ENCODE measurements at places on chromosomes 13 and 19. TPM values are rescaled to one million over a fixed set of nuclear protein-coding genes. Genes with fewer than 3 reads are reported as not detected.

GRCh38 chr19:16584248-16585093 is 12.3 kb upstream of the SLC35E1 start:
- peak overlapping the region; percentile 52 for H3K4me3 ChIP-seq
- no peaks in the 10 kb centered on the region for H3K27me3 ChIP-seq
- peak; percentile 99 for DNase-seq

Gene MBD3L2
- not detected for total RNA-seq

Gene PSG2
- not detected for total RNA-seq

- peaks cover 83% of the 10 kb centered on the region for H3K36me3 ChIP-seq
- DNase-seq, result no peak
- no peak overlapping the region for H3K27ac ChIP-seq
- H3K4me1 ChIP-seq, result no peaks in the 10 kb centered on the region
- H3K27me3 ChIP-seq, result no peaks in the 10 kb centered on the region
These were observed 33.6 kb upstream of the EPHX3 start for GRCh38 chr19:15265850-15266248.

- H3K4me1 ChIP-seq, result peaks cover 12% of the 10 kb centered on the region
- H3K4me3 ChIP-seq, result no peak overlapping the region
- H3K27me3 ChIP-seq, result peaks cover 15% of the 10 kb centered on the region
- H3K36me3 ChIP-seq, result no peaks in the 10 kb centered on the region
- DNase-seq, result no peak
These were observed 11.9 kb downstream of the GADD45B start for GRCh38 chr19:2487842-2488241.

Gene LILRA1
- not detected for total RNA-seq

Gene SLC25A41
- not detected for total RNA-seq

DNA sequence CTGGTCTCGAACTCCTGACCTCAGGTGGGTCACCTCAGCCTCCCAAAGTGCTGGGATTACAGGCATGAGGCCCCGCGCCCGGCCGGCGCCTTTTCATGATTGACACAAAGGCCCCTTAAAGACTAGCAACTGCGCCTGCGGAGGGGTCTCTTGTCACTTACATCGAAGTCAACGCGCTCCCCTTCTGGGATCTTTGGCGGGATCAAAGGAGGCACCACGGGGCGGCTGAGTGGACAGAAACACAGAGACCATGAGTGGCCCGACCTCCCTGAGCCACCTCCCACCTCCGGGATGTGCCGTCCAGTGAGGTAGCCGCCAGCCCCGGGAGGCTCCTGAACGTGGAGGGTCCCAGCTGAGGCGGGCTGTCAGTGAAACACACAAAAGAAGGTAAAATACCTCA is 7.3 kb downstream of the TNNT1 start:
- no peak overlapping the region for H3K4me3 ChIP-seq
- peaks cover 3% of the 10 kb centered on the region for H3K4me1 ChIP-seq
- no peak for DNase-seq
- H3K27me3 ChIP-seq, result peaks cover 18% of the 10 kb centered on the region

- peak overlapping the region; percentile 73 for H3K4me3 ChIP-seq
- no peaks in the 10 kb centered on the region for H3K36me3 ChIP-seq
- H3K4me1 ChIP-seq, result peaks cover 25% of the 10 kb centered on the region
- DNase-seq, result peak; percentile 67
- no peaks in the 10 kb centered on the region for H3K27me3 ChIP-seq
These were observed 2.4 kb downstream of the GADD45B start for GRCh38 chr19:2478278-2478755.

GRCh38 chr19:55098716-55099556 is 18.5 kb downstream of the PPP1R12C start:
- no peaks in the 10 kb centered on the region for H3K4me1 ChIP-seq
- no peak overlapping the region for H3K27ac ChIP-seq
- peaks cover 24% of the 10 kb centered on the region for H3K36me3 ChIP-seq
- H3K27me3 ChIP-seq, result no peaks in the 10 kb centered on the region
- DNase-seq, result no peak

DNA sequence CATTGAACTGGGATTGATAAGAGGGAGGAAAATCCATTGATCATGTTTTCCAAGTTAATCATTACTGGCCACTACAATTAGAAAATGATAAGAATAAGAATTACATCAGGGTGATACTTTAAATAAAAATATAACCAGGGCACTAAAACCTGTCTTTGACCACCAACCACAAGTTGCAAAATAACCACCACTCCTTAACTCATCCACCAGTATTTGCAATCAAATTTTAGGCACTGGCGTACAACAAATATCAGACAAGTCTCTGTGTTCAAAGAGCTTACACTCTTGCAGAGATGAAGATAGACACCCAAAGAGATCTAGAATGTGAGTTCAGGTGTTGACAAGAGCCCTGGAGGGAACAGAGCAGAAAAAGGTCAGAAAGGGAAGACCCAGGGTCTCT is 514 bp downstream of the CEACAM3 start:
- no peak for DNase-seq
- H3K4me1 ChIP-seq, result no peaks in the 10 kb centered on the region
- no peak overlapping the region for H3K27ac ChIP-seq
- H3K27me3 ChIP-seq, result no peaks in the 10 kb centered on the region

DNA sequence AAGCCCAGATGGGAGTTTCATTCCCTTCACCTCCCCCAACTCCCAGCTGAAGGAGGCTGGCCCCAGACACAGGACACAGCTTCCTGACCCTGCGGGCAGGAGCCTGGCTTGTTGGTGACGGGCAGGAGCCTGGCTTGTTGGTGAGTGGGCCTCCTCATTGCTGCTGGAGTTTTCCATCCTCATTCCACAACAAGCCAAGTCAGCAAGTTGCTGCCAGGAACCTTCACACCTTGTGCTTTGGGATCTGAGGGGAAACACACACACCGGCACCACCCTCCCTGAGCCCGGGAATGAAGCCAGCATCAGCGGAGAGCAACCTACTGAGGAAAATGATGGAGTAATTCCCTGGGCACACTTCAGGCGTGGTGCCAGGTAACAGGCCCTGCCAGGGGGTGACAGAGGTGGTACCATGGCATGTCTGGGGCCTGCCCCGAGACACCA is 74.9 kb downstream of the ALOX5AP start:
- no peak overlapping the region for H3K27ac ChIP-seq
- no peak overlapping the region for H3K4me3 ChIP-seq
- DNase-seq, result no peak

Gene C1QTNF9
- total RNA-seq, result not detected

- peak overlapping the region; percentile 65 for H3K4me3 ChIP-seq
- DNase-seq, result no peak
- no peaks in the 10 kb centered on the region for H3K27me3 ChIP-seq
- peaks cover 56% of the 10 kb centered on the region for H3K4me1 ChIP-seq
- peak overlapping the region; percentile 72 for H3K27ac ChIP-seq
- no peaks in the 10 kb centered on the region for H3K36me3 ChIP-seq
These were observed 5.6 kb upstream of the TM9SF2 start for GRCh38 chr13:99495466-99496183.

Gene PRKCG
- not detected for total RNA-seq

- H3K4me3 ChIP-seq, result peak within 1 kb of the TSS; percentile 63
- H3K4me1 ChIP-seq, result peaks cover 43% of the 10 kb centered on the region
- DNase-seq, result no peak
- H3K27ac ChIP-seq, result peak within 1 kb of the TSS; percentile 95
These were observed at the start of gene USP12 for GRCh38 chr13:27171244-27171826. TSS of gene USP12 (minus strand) at chr13:27171811. CDS start at chr13:27171639, 172 bp downstream.

GRCh38 chr19:39150807-39151600 is 25.4 kb downstream of the PAK4 start:
- no peaks in the 10 kb centered on the region for H3K36me3 ChIP-seq
- H3K4me1 ChIP-seq, result no peaks in the 10 kb centered on the region
- no peaks in the 10 kb centered on the region for H3K27me3 ChIP-seq
- no peak for DNase-seq

DNA sequence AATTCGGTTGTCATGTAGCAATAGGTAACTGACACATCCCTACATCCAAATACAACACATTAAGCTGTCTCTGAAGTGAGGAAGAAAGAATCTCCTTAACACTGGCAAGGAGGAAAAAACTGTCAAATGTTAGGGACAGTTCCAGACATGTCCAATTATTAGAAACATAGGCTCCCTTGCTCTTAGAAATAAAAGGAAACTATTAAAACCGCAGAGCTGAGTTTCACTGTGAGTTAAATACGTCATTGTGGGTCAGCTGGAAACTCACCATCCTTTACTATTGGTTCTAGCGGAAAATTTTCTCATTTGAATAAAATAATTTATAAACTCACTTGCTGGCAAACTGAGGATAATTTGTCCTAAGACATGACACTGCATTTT is 40.7 kb downstream of the STARD13 start:
- no peak overlapping the region for H3K27ac ChIP-seq
- H3K36me3 ChIP-seq, result no peaks in the 10 kb centered on the region
- no peak overlapping the region for H3K4me3 ChIP-seq
- H3K4me1 ChIP-seq, result no peaks in the 10 kb centered on the region
- no peaks in the 10 kb centered on the region for H3K27me3 ChIP-seq

- no peaks in the 10 kb centered on the region for H3K36me3 ChIP-seq
- H3K4me1 ChIP-seq, result no peaks in the 10 kb centered on the region
These were observed 161.5 kb downstream of the MZT1 start for GRCh38 chr13:72565893-72566292.

DNA sequence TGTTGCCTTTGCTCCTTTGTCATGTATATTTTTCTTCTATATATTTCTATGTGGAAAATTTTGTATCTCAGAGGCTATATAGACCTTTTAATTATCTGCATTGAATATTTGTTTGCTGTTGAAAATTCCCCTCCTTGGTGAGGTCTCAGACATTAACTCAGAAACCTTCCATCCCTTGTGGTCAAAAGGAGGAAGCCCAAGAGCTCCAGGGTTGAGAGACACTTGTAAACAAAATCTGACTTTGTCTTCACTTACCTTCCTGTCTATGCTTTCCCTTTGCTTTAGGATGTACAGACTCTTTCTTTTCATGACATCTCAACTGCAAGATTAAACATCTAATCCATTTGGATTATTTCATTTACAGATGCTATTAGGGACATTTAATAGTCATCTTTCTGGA is 157.5 kb downstream of the PCDH20 start:
- H3K27me3 ChIP-seq, result no peaks in the 10 kb centered on the region
- H3K27ac ChIP-seq, result no peak overlapping the region
- H3K4me3 ChIP-seq, result no peak overlapping the region

DNA sequence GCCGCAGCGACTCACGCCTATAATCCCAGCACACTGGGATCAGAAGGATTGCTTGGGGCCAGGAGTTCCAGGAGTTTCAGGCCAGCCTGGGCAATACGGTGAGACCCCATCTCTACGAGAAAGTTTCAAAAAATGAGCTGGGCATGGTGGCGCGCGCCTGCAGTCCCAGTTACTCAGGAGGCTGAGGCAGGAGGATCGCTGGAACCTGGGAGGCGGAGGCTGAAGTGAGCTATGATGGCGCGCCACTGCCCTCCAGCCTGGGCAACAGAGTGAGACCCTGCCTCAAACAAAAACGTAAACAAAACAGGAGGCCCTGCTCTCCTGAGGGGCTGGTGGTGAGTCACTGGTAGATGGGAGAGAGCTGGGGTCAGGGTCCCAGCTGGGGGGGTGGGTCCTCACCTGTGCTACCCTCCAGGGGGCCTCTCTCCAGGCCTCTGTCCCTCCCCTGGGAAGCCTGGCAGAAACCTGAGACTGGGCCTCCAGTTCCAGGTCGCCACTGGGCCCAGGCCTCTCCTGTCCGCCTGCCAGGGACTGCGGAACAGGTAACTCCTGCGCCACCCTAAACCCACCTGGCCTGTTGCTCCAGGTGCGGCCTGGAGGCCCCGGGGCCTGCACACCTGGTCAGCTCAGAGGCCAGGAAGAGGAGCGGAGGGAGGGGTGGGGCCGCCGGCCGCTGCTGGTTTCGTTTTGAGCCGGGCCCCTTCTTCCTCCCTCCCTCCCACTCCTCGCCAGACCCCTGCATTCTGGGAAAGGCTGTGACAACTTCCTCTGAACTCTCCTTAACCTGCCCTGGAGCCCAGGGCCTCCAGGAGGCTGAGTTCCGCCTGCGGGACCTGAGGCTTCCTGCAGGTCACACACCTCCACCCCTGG is 17.2 kb upstream of the ZBTB7A start:
- H3K27me3 ChIP-seq, result no peaks in the 10 kb centered on the region
- H3K27ac ChIP-seq, result peak overlapping the region; percentile 53
- H3K4me1 ChIP-seq, result peaks cover 68% of the 10 kb centered on the region
- H3K36me3 ChIP-seq, result no peaks in the 10 kb centered on the region

Gene VSTM2B
- total RNA-seq, result not detected
